Activated CD8-positive, alpha-beta memory T cell treated with anti-CD3 and anti-CD28 coated beads, Interleukin-2, amount 10 ng/mL, durations not matched to agents 7 days and 5 days (primary cell): ENCODE measurements at places on chromosomes 2 and 18. TPM values are rescaled to one million over a fixed set of nuclear protein-coding genes. Genes with fewer than 3 reads are reported as not detected.

The CD8B gene
- total RNA-seq, result 296 TPM

The CELF4 gene
- total RNA-seq, result not detected

The VWC2L gene
- total RNA-seq, result not detected

The POU3F3 gene
- not detected for total RNA-seq

The SALL3 gene
- total RNA-seq, result not detected

The RAX gene
- total RNA-seq, result not detected

The LYPD1 gene
- total RNA-seq, result not detected

The GAREM2 gene
- total RNA-seq, result 2.5 TPM

The GATA6 gene
- not detected for total RNA-seq

The PPP1R1C gene
- total RNA-seq, result not detected

The PRKAG3 gene
- total RNA-seq, result not detected

The IL18R1 gene
- total RNA-seq, result 19.8 TPM

The KCNK3 gene
- not detected for total RNA-seq
